ENCODE measurements at places on chromosomes 6 and 20. TPM values are rescaled to one million over a fixed set of nuclear protein-coding genes. Genes with fewer than 3 reads are reported as not detected.

- no peak for DNase-seq
Measured at GRCh38 chr6:160837146-160837545, 135.1 kb downstream of the PLG start.

- no peak for DNase-seq
Measured at GRCh38 chr6:162602759-162603158, 124.8 kb downstream of the PRKN start.

- DNase-seq = no peak
Measured at GRCh38 chr20:64082126-64082731, 2.0 kb downstream of the LKAAEAR1 start.

The PAK5 gene
- total RNA-seq = not detected

- no peak for DNase-seq
Measured at GRCh38 chr6:63449714-63450113, 122.6 kb upstream of the LOC128125822 start.

The RSPO3 gene
- total RNA-seq = 21.5 TPM

GRCh38 chr6:165119231-165120020 is 190.0 kb downstream of the C6orf118 start:
- no peak for DNase-seq

DNA sequence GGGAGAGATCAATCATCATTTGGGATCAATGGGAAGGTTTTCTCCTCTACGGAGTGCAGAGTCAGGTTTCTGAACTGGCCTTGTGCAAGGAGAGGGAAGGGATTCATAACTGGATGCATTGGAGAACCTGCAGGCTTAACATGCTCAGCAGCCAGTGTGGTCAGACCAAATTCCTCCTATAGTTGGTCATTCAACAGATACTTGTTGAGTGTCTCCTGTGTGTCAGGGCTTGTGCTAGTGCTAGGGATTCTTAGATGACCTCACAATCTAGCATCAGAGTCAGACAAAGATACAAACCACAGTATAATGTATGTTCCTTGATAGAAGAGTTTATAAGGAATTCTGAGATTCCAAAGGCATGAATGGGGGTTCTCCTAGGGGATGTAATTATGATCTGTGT is 23.9 kb downstream of the RALY start:
- no peak for DNase-seq

- no peak for DNase-seq
Measured at GRCh38 chr6:96716221-96716620, 121.1 kb downstream of the GPR63 start.

DNA sequence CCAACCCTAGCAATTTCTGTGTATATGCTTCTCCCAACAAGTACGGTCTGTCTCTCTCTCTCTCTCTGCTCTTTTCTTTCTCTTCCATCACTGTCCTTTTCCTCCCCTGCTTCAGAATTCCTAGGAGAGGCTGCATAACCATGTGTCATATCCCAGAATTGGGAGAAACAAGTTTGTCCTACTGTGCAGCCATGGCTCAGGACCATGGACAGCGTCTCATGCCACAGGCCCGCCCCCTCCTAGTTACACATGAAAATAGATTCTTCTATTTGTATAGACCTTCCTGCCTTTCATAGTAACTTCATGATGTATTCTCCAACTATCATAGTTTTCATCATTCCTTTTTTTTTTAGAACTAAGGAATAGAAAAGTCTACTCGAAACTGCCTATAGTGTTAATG is 98.0 kb downstream of the FNDC1 start:
- no peak for DNase-seq
